Progenitor cell of endocrine pancreas (in vitro differentiated cells): ENCODE measurements at places on chromosomes 11 and 22.

DNA sequence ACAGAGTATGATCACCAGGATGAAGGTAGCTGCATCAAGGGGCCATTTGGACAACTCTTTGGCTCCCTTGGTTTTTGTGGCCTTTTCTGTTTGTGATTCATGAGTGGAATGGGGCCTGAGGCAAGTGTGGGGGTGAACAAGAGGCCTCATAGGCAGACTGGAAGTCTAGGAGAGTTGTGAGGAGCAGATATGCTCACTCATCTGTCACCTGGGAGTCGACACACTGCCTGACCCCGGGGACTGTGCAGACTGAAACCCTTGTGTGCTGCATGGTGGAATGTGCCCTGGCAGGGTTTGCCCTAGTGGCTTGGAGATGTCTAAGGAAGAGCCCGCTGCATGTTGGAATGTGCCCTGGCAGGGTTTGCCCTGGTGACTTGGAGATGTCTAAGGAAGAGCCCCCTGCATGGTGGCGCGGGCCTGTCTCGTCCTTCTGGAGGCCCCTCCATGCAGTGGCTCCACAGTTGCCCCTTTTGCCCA, 60.0 kb downstream of the MED15 start:
- DNase-seq: no peak
- no peaks in the 10 kb centered on the region for H3K4me1 ChIP-seq
- H3K36me3 ChIP-seq: peaks cover 8% of the 10 kb centered on the region
- no peak overlapping the region for H3K4me3 ChIP-seq
- no peaks in the 10 kb centered on the region for H3K27me3 ChIP-seq

- peak overlapping the region; percentile 2 for H3K27ac ChIP-seq
- H3K27me3 ChIP-seq: no peaks in the 10 kb centered on the region
- H3K4me1 ChIP-seq: peaks cover 5% of the 10 kb centered on the region
- no peaks in the 10 kb centered on the region for H3K36me3 ChIP-seq
Observed at GRCh38 chr11:40328890-40329614, 1130.4 kb downstream of the LRRC4C start.

GRCh38 chr11:58640386-58641023, 18.0 kb downstream of the CNTF start:
- peaks cover 13% of the 10 kb centered on the region for H3K27me3 ChIP-seq
- H3K4me1 ChIP-seq: no peaks in the 10 kb centered on the region
- peaks cover 1% of the 10 kb centered on the region for H3K36me3 ChIP-seq
- H3K4me3 ChIP-seq: no peak overlapping the region
- no peak for DNase-seq

DNA sequence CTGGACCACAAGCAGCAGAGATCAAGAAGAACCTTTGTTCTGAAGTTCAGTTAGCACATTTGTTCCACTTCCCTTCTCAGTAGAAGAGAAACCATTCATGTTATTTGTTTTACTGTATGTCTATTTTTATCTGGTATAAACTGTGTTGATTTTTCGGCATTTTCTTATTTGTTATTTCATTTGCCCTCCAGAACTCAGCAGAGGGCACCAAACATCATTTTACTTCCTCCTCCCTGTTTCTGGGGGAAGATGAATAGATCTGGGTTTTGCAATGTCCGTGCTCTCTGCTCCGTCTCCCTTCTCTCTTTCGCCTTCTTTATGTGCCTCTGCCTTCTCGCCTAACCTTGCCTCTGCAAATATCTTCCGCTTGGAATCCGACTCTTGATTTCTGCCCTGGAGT, 366.9 kb downstream of the NTM start:
- peaks cover 51% of the 10 kb centered on the region for H3K27me3 ChIP-seq
- no peaks in the 10 kb centered on the region for H3K36me3 ChIP-seq
- H3K4me3 ChIP-seq: no peak overlapping the region
- peaks cover 8% of the 10 kb centered on the region for H3K4me1 ChIP-seq
- no peak overlapping the region for H3K27ac ChIP-seq

GRCh38 chr11:45662096-45662664, 3.2 kb downstream of the CHST1 start:
- H3K27ac ChIP-seq: no peak overlapping the region
- H3K36me3 ChIP-seq: no peaks in the 10 kb centered on the region
- no peak for DNase-seq
- H3K27me3 ChIP-seq: peaks cover 67% of the 10 kb centered on the region

DNA sequence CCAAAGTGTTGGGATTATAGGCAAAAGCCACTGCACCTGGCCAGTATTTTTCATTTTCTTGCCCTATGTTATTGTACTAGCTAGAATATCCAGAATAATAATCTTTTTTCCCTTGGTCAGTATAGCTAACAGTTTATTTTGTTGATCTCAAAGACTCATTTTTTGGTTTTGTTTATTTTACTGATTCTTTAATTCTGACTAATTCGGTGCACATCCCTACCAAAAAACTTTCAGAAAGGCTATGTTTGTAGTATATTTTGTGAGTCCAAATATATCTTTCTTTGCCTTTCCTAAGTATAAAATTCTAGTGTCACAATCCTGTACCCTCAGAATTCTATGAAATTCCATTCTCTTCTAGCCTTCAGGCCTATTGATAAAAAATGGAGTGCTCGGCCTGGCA, 84.3 kb downstream of the PHF21A start:
- H3K27me3 ChIP-seq: no peaks in the 10 kb centered on the region
- no peak overlapping the region for H3K4me3 ChIP-seq
- H3K36me3 ChIP-seq: peaks cover 2% of the 10 kb centered on the region
- H3K4me1 ChIP-seq: peaks cover 3% of the 10 kb centered on the region
- no peak overlapping the region for H3K27ac ChIP-seq

DNA sequence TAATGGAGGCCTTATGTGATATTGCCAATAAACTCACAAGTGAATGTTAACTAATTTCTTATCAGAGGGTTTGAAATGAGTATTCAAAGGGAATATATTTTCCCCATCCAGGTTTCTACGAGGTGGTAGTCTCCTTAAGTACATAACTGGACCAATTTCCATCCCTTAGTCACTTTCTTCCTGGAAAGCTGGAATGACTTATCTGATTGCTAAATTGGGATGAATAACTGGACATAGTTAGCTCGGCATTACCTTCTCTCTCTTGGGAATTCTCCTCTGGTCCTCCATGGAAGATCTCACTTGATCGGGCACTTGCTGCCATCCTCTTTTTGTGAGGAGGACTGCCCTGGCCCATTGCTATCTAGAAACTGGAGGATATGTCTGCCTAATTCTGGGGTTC, 109.1 kb downstream of the TRPC6 start:
- H3K36me3 ChIP-seq: no peaks in the 10 kb centered on the region
- H3K27ac ChIP-seq: no peak overlapping the region
- no peaks in the 10 kb centered on the region for H3K27me3 ChIP-seq
- peaks cover 4% of the 10 kb centered on the region for H3K4me1 ChIP-seq

DNA sequence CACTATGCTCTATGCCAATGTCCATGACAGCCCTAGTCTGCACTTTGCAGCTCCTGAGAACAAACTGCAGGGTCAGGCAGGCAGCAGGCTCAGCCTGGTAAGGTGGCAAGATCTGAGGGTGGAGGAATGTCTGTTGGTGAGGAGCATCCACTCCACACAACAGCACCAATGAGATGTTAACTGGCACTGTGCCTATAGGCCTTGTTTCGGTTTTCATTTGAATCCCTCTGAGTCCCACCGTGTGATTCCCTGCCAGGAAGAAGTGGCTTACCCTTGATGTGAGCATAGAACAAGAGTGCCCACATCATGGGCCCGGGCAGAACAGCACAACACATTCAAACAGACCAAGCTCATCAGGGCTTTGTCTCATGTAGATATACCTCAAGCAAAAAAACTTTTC, 44.1 kb upstream of the CHRM4 start:
- peaks cover 19% of the 10 kb centered on the region for H3K4me1 ChIP-seq
- no peak overlapping the region for H3K27ac ChIP-seq
- no peak for DNase-seq
- no peak overlapping the region for H3K4me3 ChIP-seq
- no peaks in the 10 kb centered on the region for H3K27me3 ChIP-seq
- H3K36me3 ChIP-seq: peaks cover 3% of the 10 kb centered on the region

DNA sequence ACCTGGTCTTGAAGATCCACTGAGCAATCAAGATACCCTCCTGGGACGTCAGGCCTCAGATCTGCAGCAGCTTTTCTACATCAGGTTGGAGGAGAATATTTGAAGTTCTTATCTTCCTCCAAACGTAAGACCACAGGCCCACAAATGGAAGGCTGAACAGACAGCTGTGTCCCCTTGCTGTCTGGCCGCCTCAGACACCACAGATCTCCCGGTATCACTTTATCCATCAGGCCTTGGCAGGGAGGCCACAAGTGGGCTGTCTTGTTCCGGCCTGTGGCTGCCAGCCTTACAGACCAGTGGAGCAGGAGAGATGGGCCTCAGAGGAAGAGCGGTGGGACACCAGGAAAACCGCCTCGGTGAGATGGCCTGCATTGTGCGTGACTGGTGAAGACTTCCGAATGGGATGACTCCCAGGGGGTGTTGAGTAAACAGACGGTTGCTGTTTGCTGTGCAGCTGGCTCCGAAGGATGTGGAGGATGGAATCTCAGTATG, 15.9 kb downstream of the UBASH3B start:
- H3K27me3 ChIP-seq: peaks cover 4% of the 10 kb centered on the region
- H3K4me3 ChIP-seq: no peak overlapping the region
- H3K36me3 ChIP-seq: no peaks in the 10 kb centered on the region
- H3K4me1 ChIP-seq: peaks cover 6% of the 10 kb centered on the region

- H3K36me3 ChIP-seq: no peaks in the 10 kb centered on the region
- DNase-seq: no peak
- H3K4me3 ChIP-seq: no peak overlapping the region
- peaks cover 9% of the 10 kb centered on the region for H3K27me3 ChIP-seq
- no peak overlapping the region for H3K27ac ChIP-seq
Observed at GRCh38 chr11:11788063-11788710, 53.6 kb upstream of the USP47 start.

DNA sequence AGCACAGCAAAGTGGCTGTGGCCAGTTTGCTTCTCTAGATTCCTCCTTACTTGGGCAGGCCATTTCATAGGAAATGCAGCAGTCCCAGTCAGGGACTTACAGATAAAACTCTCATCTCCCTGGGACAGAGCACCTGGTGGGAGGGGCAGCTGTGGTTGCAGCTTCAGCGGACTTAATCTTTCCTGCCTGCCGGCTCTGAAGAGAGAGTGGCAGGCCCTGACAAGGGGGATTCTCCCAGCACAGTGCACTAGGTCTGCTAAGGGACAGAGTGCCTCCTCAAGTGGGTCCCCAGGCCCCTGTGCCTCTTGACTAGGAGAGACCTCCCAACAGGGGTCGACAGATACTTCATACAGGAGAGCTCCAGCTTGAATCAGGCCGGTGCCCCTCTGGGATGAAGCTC, 1649.1 kb downstream of the LRRC4C start:
- H3K4me1 ChIP-seq: no peaks in the 10 kb centered on the region
- no peak for DNase-seq
- no peak overlapping the region for H3K4me3 ChIP-seq
- no peak overlapping the region for H3K27ac ChIP-seq

GRCh38 chr11:35978183-35978582, 34.3 kb downstream of the LDLRAD3 start:
- no peak for DNase-seq
- peaks cover 5% of the 10 kb centered on the region for H3K36me3 ChIP-seq
- no peak overlapping the region for H3K27ac ChIP-seq

- no peak for DNase-seq
- H3K4me1 ChIP-seq: no peaks in the 10 kb centered on the region
- no peaks in the 10 kb centered on the region for H3K27me3 ChIP-seq
- H3K36me3 ChIP-seq: no peaks in the 10 kb centered on the region
- H3K4me3 ChIP-seq: no peak overlapping the region
- no peak overlapping the region for H3K27ac ChIP-seq
Observed at GRCh38 chr11:38460896-38461295, 1862.9 kb upstream of the RAG2 start.

DNA sequence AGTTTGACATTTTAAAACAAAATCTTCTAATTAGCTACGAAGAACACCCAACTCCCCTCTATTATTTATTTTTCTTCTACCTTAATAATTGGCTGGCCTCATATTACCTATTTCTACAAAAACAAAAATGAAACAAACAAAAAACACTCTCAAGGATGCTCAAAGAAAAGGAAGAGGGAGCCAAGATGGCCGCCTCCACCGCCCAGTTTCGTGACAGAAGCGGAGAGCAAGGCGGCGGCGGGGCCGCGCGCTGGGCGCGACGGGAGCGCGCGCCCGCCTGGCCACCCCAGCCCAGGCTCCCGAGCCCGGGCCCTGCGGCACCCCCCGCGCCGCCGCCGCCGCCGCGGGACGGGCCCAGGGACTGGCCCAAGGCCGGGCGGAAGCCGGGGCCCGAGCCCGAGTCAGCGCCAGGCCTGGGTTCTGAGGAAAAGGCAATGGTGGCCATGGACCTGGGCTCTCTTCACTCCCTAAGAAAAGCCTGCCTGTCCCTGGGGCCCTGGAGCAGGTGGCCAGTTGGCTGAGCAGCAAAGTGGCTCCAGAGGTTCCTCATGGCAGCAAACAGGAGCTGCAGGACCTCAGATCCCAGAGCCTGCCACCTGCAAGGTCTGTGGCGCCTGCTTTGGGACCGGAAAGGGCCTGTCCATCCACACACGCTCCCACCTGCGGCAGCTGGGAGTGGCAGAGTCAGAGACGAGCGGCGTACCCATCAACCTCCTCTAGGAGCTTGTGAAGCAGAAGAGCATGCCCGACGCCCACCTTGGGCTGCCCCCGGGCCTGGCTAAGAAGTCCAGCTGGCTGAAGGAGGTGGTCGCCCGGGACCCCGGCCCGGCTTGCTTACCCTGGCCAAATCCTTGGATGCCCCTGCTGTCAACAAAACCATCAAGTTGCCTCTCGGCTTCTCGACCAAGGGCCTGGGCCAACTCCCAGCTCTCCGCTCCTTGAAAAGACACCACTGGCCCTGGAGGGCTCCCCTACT, 543.2 kb upstream of the CCDC179 start:
- no peaks in the 10 kb centered on the region for H3K4me1 ChIP-seq
- H3K4me3 ChIP-seq: no peak overlapping the region
- H3K27ac ChIP-seq: no peak overlapping the region
- H3K27me3 ChIP-seq: no peaks in the 10 kb centered on the region
- no peak for DNase-seq

DNA sequence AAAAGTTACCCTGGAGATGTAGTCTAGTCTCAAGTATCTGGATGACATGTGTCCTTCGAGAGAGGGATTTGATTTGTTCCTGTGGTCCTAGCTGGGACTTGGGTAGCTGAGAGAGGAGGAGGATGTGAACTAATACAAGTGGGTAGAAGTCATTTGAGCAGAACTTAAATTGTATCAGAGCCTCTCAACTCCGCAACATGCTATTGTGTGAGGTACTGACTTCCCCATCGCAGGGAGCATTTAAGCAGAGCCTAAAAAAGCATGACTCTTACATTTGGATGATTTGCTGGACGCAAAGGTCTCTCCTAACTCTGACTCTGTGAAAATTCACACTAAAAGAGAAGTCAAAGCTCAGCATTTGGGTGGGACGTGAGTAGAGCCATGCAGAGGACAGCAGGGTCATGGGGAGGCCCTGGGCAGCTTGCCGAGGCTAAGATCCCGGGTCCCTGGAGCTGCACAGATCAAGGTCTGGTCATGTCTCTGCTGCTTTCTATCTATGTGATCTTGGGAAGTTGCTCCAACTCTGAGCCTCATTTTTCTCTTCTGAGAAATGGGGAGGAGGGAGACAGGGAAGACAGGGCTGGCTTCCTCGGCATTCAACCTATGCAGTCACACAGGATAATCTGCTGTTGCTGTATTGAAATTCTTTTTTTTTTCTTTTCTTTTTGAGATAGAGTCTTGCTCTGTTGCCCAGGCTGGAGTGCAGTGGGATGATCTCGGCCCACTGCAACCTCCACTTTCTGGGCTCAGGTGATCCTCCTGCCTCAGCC, 44.9 kb downstream of the CD82 start:
- peaks cover 4% of the 10 kb centered on the region for H3K4me1 ChIP-seq
- no peak overlapping the region for H3K27ac ChIP-seq
- H3K4me3 ChIP-seq: no peak overlapping the region
- DNase-seq: no peak
- H3K27me3 ChIP-seq: peaks cover 7% of the 10 kb centered on the region
- no peaks in the 10 kb centered on the region for H3K36me3 ChIP-seq
